ENCODE measurements at places on chromosomes 5 and 9.

- no peak for DNase-seq
Observed at GRCh38 chr5:133396187-133396741, 216.1 kb downstream of the FSTL4 start.

- no peak for DNase-seq
Observed at GRCh38 chr5:168302785-168303184, 11.3 kb downstream of the WWC1 start.

DNA sequence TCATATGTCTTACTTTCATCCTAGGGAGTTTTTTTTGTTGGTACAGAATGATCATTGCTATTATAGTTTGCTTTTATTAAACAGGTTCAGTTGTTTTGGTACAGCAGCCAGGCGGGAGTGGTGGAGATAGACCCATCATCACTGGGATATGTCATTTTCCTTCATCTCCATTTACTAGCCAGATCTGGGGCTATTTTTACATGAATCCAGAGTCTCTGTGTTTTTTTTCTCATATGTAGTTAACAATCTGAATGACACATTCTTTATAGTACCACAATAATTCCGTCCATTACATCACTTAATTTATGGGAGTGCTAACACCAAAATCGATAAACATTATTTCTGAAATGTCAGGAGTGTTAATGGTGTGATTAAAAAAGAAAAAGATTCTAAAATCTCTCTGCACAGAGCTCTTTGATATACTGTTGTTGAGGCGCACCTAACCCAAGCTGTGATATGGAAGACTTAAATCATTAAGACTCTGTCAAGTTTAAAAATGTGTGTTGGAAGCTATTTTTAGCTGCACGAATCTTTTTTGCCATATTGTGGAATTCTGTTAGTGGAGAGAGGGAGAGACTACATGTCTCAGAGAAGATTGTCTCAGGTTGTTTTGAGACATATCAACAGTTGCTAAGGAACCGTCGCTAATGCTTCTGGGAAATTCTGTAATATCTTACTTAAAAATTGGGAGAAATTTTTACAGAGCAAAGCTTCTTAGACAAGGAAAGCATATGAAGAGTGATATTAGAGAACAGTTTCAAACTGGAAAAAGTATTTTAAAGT, 59.6 kb downstream of the RPS23 start:
- peak; percentile 37 for DNase-seq

DNA sequence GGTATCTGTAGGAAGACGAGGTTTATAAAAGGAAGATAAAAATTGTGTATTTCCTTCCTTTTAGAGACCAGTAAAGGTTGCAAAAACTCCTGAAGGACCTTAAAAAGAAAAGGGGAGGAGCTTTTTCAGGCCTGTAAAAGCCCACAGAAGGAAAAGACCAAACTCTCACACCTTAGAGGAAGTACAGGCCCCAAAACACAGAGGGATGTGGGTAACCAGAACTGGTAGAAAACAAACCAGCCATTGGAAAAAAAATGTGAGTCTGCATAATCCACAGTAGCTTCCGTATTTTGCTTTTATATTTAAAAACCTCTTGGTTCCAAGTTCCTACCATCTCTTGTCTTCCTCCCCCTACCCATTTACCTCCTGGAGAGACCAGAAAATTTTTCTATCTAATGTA, 8.5 kb downstream of the GIN1 start:
- no peak for DNase-seq

DNA sequence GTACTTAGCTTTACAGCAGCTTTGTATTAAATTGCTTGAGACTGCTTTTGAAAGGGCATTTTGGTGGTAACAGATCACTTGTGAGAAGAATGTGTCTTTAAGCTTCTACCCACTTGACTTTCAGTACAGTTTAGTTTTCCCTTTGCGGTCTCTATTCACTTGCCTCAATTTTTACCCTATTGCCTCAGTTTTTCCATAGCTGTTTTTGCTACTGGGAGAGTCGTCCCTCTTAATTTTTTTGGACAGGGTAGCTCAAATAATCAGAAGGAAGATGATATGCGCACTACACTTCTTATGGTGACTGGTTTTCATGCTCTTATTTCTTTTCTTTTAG, 18.8 kb downstream of the UGCG start:
- DNase-seq, result no peak

DNA sequence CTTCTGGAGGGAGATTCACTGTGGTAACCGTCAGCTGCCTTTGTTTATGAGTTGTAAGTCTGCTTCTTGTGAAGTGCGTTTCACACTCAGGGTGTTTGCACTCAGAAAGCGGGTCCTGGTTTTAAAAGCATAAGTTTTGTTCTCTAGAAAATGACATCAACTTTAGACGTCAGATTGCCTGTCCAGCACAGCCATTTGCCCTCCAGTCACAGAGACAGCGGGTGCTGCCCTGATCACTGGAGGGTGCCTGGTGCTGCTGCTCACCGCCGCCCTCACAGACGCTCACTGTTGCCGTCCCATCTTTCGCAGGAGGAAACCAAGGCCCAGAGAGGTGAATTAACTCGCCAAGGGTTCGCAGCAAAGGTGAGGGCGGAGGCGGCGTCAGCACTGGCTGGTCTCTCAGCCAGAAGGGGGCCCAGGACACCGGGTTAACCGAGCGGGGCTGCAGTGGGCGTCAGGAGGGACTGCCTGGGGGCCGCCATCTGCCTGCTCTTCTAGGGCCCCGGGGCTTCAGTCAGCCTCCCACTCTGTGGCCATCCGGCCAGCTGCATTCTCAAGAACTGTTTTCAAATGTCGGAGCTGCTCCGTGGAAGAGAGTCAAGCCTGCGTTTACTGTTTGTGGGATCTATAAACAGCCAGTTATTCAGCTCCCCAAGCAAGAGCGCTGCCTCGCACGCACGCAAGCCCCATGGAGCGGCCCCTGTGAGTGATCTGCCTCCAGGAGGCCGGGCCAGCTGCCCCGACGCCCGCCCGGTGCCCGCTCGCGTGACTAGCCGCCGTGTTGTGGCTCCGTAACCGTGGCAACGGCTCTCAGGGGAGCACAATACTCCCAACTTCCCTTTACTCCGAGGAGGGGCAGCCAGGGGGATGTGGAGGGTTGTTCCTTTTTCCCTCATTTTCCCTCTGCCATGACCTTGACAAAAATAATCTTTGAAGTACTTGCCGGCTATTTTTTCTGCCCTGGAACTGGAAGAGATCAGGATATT, 43.4 kb upstream of the EXOC3 start:
- DNase-seq, result peak; percentile 97

- no peak for DNase-seq
Observed at GRCh38 chr5:139295346-139296057, 2.0 kb downstream of the MATR3 start.

DNA sequence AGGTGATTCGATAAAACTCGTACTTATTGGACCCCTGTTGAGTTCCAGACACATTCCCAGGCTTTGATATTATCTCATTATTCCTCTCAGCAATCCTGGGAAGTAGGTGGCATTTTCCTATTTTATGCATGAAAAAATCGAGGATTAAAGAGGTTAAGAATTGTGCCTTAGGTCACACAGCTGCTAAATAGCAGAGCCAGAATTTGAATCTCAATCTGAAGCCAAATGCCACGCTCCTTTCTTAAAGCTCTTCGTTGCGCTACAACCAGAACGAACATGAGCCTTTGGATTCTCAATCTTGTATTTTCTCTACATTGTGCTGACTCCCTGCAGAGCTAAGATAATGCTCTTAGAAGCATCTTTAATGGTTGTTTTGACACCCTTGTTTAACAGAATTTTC, 527.8 kb upstream of the TLE4 start:
- DNase-seq, result no peak

Measured in fibroblast of pulmonary artery (primary cell).